ENCODE measurements at places on chromosomes 4 and X. TPM values are rescaled to one million over a fixed set of nuclear protein-coding genes. Genes with fewer than 3 reads are reported as not detected.

GRCh38 chr4:41360214-41360920 lies 103.6 kb downstream of the UCHL1 start:
- no peak for DNase-seq

DNA sequence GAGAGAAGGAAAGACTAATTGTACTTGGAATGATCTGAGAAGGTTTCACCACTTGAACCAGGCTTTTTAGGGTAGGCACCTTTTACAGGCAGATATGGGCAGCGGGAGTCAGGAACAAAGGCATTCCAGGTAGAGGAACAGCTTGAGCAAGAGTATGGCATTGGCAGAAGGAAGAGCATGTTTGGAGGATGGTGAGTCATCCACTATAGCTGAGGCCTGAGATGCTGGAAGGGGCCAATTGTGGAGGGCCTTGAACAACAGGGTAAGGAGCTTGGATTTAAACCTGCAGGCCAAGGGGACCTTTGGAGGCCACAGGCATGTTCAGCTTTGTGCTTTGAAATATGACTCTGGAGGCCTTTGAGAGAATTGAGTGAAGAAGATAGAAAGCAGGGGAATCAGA lies 32.2 kb downstream of the PFKFB1 start:
- no peak for DNase-seq

DNA sequence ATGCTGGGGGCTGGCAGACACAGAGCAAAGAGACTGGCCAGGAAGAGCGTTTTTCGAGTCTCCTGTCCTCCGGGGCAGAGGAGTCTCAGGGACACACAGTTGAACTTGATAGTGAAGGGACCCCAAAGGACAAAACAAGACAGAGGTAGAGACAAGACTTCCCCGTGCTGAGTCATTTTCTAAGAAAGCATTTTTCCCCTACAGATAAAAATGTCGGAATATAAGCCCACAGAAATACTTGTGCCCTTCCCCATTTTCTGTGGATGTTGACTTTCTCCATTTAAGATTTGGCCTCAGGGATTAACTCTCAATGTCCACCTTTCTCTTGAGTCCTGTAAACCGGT lies 523 bp upstream of the BTK start:
- no peak for DNase-seq

DNA sequence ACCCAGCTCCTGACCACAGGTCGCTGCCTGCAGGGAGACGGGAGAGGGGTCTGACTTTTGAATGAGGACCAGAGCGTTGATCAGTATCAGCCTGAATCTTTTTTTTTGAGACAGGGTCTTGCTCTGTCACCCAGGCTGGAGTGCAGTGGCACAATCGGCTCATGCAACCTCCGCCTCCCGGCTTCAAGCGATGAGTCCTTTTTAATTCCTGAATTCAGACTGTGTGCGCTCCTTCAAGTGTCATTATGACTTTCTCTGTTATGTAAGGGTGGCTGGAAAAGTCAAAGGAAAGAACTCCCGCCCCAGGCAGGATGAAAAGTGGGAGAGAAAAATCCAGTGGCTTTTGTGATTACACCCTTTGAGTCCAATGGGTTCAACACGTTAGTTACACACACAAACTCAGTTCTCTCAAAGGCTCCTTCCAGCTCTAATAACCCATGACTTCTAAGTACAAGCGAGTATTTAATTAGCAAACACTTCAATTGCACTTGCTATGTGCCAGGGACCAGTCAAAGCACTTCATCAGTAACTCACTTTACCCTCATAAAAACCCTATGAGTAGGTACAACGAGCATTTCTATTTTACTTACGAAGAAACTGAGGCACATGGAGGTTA lies 44.4 kb downstream of the PDHA1 start:
- DNase-seq, result no peak

GRCh38 chr4:163251204-163251603 lies 81.2 kb downstream of the NPY1R start:
- no peak for DNase-seq

DNA sequence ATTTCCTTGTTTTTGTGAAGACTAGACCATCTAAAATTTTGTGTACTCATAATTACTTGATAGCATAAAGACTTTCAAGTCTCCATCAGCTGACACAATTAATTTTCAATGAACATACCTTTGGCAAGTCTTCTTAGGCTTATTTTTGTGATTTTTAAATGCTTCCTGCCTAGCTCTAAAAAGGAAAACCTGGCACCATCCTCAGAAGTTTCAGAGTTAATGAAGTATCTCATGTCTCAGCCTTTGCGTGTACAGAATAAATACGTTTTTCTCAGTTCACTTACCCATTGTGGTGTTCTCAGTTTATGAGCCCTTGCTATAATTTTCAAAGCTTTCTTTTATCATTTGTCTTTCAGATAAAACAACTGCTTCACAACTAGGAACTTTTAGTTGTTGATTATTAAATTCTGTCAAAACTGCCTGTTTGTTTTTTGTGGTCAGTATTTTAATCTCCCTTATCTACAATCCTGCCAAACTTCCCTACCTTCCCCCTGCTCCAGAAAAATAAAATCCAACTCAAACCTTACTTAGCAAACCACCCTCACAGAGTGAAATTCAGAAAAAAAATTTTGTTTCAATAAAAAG lies 21.6 kb downstream of the ADD1 start:
- DNase-seq, result no peak

- no peak for DNase-seq
Observed at GRCh38 chrX:3711331-3711917, 2.0 kb downstream of the PRKX start.

DNA sequence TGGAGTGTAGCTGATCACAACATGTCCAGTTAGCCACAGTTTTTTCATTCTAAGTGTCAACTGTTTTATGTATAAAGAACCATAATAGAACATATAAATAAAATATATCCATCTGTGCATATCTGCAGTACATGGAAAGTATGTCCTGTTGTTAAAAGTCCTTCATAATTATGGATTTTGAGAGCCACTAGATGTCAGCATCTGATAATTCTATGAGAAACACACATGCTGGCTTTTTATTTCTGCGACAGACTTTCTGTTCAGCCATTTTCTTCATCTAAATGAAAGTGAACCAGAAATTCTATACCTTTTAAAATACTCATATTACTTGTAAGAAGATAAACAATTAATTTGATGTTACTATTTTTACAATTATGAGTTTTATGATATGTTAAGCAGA lies 251.5 kb downstream of the GPM6A start:
- no peak for DNase-seq

DNA sequence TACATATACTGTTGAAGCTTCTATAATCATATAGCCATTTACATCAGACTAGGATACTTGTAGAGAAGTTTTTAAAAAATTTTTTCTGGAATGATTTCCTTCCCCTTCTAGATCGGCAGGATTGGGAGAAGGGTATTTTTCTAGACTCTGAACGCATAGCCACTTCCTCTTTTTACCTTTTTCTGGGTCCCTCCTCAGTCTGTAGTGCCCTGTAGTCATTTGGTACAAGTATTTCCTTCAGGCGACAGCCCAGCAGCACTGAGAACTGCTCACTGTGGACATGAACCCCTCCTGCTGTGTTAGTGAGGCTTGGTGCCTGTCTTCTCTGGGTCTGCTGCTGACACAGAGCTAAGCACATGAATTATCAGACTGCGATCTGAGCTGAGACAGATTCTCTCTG lies 255.4 kb downstream of the ARHGAP10 start:
- DNase-seq, result peak; percentile 9

Gene ABCB7
- 18.5 TPM for polyA plus RNA-seq

- no peak for DNase-seq
Observed at GRCh38 chr4:1808396-1808795, 15.3 kb downstream of the FGFR3 start.

DNA sequence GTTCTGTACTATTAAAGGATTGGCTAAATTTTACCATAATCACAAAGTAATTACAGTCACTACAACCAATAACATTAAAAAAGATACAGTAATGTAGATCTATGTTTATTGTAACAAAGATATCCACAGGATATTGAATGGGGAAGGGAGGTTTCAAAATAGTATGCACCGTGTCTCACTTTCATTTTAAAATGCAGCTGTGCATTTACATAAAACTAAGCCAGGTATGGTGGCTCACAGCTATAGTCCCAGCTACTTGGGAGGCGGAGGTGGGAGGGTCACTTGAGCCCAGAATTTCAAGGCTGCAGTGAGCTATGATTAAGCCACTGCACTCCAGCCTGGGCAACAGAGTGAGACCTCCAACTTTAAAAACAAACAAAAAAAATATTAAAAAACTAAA lies 8.5 kb downstream of the SRP72 start:
- no peak for DNase-seq

Gene GAGE12F
- polyA plus RNA-seq, result not detected

DNA sequence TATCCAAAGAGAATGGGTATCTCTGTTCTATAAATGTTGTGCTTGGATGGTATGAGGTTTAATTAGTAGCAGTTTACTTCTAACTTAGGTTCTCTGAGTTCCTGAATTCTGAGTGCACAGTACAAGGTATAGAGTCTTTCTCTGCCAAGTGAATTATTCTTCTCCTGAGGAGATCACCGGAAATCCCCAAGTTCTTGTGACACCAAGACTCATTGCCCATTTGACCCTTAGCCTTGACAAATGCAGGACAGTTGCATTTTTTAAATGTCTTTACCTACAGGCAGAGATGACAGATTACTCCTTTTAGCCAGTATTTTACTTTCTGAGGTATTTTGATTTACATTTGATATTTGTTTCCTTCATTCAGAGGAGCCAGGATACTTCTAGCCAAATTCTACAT lies 72.9 kb downstream of the MAOA start:
- DNase-seq, result peak; percentile 78

Gene GPR143
- polyA plus RNA-seq, result not detected

Gene STAP1
- 0.14 TPM for polyA plus RNA-seq

Gene COL4A6
- not detected for polyA plus RNA-seq

Gene EREG
- polyA plus RNA-seq, result 2.7 TPM

DNA sequence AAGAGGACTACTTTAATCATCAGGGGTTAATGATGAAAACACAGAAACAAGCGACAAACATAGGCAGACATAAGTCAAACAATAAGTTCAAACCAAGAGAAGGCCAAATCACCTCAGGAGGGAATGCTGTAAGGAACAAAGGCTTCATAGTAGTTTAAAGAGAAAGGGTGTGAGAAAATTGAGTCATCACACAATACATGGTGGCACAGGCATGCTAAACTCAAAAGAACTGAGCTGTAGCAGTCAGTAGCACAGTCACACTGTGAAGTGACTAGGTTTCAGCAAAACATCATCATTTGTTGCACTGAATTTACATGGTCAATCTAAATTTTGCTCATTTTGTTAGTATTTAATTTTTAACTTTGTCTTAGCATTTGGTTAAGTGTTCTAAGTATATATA lies 24.2 kb downstream of the SMC1A start:
- no peak for DNase-seq

DNA sequence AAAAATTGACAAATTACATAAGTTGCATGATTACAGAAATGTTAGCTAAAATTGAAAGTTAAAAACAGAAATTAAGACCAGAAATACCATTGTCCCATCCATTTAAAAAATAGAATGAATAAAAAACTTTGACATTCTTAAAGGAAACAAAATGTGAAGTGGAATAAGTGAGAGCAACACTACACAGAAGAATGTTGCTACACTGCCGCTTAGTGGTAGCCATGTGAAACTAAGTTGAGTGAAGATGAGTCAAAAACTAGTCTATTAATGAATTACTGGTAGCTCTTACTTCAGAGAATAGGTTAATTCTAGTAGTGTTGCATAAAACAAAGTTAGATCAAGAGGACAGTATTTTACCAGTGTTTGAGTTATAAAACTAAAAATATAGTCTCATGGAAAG lies 571.0 kb upstream of the KLHL4 start:
- no peak for DNase-seq

Data from CD14-positive monocyte (primary cell).